ENCODE measurements at places on chromosomes 13 and 19. TPM values are rescaled to one million over a fixed set of nuclear protein-coding genes. Genes with fewer than 3 reads are reported as not detected.
A peak's percentile ranks its signal among the peaks of the same experiment; 100 is the strongest.

NLRP4 gene
- polyA plus RNA-seq = not detected

GRCh38 chr19:39676004-39676403, 20.3 kb downstream of the LGALS16 start:
- no peaks in the 10 kb centered on the region for H3K36me3 ChIP-seq
- H3K27me3 ChIP-seq = peaks cover 4% of the 10 kb centered on the region
- H3K4me3 ChIP-seq = no peak overlapping the region
- DNase-seq = no peak
- no peak overlapping the region for H3K27ac ChIP-seq
- H3K4me1 ChIP-seq = no peaks in the 10 kb centered on the region

PRR20C gene
- not detected for polyA plus RNA-seq

PRR22 gene
- polyA plus RNA-seq = 0.19 TPM

GRCh38 chr13:98241976-98242375, 64.9 kb upstream of the RNF113B start:
- no peaks in the 10 kb centered on the region for H3K4me1 ChIP-seq
- no peak overlapping the region for H3K27ac ChIP-seq
- no peak overlapping the region for H3K4me3 ChIP-seq
- no peak for DNase-seq

DNA sequence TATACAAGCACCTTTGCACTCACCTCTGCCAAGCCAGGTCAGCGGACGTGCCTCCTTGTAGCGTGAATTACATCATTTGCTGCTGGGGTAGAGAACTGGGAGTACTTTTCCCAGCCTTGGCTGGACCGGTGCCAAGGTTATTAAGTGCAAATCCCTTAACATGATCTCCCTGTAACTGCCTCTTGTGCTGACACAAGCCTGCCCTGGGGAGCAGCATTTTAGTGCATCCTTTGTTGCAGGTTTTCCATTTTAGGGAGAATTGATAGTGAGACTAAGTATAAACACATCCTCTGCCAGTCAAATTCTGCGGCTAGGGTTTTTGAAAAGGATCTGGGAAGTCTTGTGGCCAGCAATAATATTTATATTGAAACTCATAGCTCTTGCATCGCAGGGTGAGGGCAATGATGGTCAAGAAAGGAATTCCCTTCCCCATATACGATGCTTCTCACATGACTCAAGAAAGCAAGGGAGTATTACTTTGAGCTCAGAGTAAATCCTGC, 32.7 kb upstream of the DCLK1 start:
- H3K27me3 ChIP-seq = 0 out of 2 replicates have a peak, but pooled peaks cover 4% of the 10 kb centered on the region
- H3K4me1 ChIP-seq = no peaks in the 10 kb centered on the region
- DNase-seq = peak; percentile 1
- H3K27ac ChIP-seq = no peak overlapping the region
- H3K36me3 ChIP-seq = no peaks in the 10 kb centered on the region

GRCh38 chr13:106589716-106590115, 21.8 kb upstream of the ARGLU1 start:
- no peak overlapping the region for H3K4me3 ChIP-seq
- peaks cover 9% of the 10 kb centered on the region for H3K27me3 ChIP-seq
- no peaks in the 10 kb centered on the region for H3K4me1 ChIP-seq

- no peaks in the 10 kb centered on the region for H3K36me3 ChIP-seq
- no peaks in the 10 kb centered on the region for H3K27me3 ChIP-seq
- no peak overlapping the region for H3K27ac ChIP-seq
- peak; percentile 14 for DNase-seq
- H3K4me3 ChIP-seq = no peak overlapping the region
- H3K4me1 ChIP-seq = no peaks in the 10 kb centered on the region
Measured at GRCh38 chr19:55005684-55006488, 32.2 kb downstream of the GP6 start.

TMPRSS9 gene
- 0.28 TPM for polyA plus RNA-seq

- no peak overlapping the region for H3K27ac ChIP-seq
- H3K27me3 ChIP-seq = no peaks in the 10 kb centered on the region
- no peaks in the 10 kb centered on the region for H3K36me3 ChIP-seq
Measured at GRCh38 chr13:101190976-101191375, 225.3 kb downstream of the NALCN start.

DNA sequence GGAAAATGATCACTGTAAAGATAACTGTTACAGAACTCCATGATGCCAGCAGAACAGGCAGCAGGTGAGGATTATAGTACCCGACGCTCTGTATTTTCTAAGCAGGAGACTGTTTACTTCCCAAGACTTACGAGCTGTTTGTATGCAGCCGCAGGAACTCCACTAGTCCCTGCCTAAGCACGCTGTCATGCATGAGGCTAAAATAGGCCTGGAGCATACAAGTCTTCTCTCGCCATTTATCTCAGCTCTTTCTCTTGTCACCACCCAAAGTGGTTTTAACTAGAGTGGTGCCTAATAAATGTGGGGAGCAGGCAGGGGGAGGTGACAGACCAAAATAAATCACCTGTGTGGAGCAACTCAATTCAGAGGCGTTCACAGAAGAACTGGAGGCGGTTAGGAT, 175.8 kb downstream of the TDRD3 start:
- no peak overlapping the region for H3K4me3 ChIP-seq
- H3K27ac ChIP-seq = no peak overlapping the region
- H3K36me3 ChIP-seq = no peaks in the 10 kb centered on the region
- H3K27me3 ChIP-seq = no peaks in the 10 kb centered on the region
- DNase-seq = no peak
- peaks cover 9% of the 10 kb centered on the region for H3K4me1 ChIP-seq

- no peaks in the 10 kb centered on the region for H3K27me3 ChIP-seq
- H3K4me3 ChIP-seq = peak overlapping the region; percentile 99
- H3K27ac ChIP-seq = peak overlapping the region; percentile 84
- 0 out of 2 replicates have a peak, but pooled peaks cover 4% of the 10 kb centered on the region for H3K36me3 ChIP-seq
- peaks cover 24% of the 10 kb centered on the region for H3K4me1 ChIP-seq
- peak; percentile 74 for DNase-seq
Measured at GRCh38 chr19:12996406-12997094, 1.3 kb downstream of the NFIX start.

GRCh38 chr19:50607874-50608785, 31.6 kb downstream of the SYT3 start:
- no peaks in the 10 kb centered on the region for H3K4me1 ChIP-seq
- H3K4me3 ChIP-seq = no peak overlapping the region
- DNase-seq = peak; percentile 73
- no peak overlapping the region for H3K27ac ChIP-seq
- H3K36me3 ChIP-seq = no peaks in the 10 kb centered on the region

CEACAM3 gene
- not detected for polyA plus RNA-seq

DNA sequence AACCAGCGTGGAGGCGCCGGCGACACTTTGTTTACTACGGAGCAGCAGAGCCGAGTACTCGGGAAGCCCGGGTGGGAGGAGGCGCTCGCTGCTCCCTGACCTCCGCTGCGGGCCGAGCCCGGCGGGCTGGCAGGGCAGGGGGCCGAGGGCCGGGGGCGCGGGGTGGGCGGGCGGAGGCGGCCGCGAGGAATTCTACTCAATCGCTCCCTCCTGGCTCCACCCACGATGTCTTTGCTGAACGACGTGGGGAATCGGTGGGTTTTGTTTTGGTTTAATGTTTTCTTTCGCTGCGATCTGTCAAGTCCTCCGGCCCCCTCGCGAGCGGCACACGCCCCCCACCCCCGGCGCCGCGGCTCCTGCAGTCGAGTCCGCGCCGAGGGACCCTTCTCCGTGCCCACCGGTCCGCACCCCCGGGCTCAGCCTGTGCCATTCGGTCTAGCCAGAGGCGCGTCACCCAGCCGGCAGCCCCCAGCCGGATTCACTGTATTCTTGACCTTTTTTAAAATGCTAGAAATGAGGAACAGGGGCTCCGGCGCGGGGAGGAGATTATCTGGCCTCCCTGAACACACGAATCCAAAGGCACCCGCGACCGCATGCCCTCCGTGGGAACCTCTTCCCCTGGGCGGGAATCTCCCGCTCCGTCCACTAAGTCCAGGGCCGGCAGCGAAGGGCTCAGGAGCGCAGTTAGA, 636 bp upstream of the FOXO1 start:
- H3K36me3 ChIP-seq = no peaks in the 10 kb centered on the region
- no peaks in the 10 kb centered on the region for H3K4me1 ChIP-seq
- peak; percentile 77 for DNase-seq

DNA sequence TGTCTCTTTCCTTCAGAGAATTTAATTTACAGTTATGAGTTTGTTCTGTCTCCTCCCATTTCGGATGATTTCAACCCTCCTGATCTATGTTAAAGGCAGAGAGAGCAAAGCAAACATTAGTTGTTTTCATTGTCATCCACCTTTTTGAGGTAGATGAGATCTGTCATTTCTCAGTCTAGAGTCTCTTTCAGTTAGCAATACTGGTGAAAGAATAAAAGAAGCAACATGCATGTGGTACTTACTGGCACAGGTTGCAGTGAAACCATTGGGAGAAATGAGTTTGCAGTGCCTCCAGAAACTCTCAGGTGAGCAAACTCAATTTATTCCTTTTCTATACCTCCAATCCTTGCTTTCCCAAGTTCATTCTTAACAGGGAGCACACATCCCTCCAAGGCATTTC, 99.4 kb downstream of the RBM26 start:
- H3K27ac ChIP-seq = no peak overlapping the region
- no peak overlapping the region for H3K4me3 ChIP-seq
- no peaks in the 10 kb centered on the region for H3K4me1 ChIP-seq
- no peaks in the 10 kb centered on the region for H3K27me3 ChIP-seq
- no peak for DNase-seq

GRCh38 chr13:65638572-65639168, 1591.5 kb downstream of the PCDH9 start:
- H3K27ac ChIP-seq = no peak overlapping the region
- H3K27me3 ChIP-seq = no peaks in the 10 kb centered on the region
- no peaks in the 10 kb centered on the region for H3K4me1 ChIP-seq
- no peak overlapping the region for H3K4me3 ChIP-seq
- H3K36me3 ChIP-seq = no peaks in the 10 kb centered on the region

ZSCAN18 gene
- polyA plus RNA-seq = 19.0 TPM

DNA sequence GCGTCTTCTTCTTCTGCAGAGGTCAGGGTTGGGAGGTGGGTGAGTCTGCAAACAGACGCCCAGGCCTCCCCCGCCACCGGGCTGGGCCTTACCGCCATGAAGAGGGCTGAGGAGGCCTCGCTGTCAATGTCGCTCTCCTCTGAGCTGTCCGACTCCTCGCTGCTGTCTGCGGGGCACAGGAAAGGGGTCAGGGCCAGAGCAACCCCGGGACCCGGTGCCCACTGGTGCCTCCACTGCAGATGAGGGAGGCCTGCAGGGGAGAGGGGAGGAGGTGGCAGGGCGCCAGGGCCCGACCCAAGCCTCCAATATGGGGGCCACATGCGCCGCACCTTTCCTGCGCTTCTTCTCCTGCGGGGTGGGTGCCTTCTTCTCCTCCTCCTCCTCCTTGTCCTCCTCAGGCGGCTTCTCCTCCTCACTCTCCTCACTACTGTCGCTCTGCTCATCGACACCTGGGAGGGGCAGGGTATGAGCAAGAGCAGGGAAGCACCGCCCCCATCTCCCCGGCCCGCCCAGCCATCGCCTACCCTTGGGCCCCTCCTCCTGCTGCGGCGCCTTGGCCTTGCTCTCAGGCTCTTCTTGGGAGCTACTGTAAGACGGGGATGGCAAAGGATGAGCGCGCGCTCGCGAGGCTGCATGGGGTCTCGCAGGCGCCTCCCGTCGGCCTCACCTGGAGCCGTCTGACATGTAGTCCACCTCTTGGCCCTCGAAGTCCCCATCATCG, 5.5 kb upstream of the PSPN start:
- DNase-seq = no peak
- H3K36me3 ChIP-seq = peaks cover 16% of the 10 kb centered on the region
- no peak overlapping the region for H3K27ac ChIP-seq

DNA sequence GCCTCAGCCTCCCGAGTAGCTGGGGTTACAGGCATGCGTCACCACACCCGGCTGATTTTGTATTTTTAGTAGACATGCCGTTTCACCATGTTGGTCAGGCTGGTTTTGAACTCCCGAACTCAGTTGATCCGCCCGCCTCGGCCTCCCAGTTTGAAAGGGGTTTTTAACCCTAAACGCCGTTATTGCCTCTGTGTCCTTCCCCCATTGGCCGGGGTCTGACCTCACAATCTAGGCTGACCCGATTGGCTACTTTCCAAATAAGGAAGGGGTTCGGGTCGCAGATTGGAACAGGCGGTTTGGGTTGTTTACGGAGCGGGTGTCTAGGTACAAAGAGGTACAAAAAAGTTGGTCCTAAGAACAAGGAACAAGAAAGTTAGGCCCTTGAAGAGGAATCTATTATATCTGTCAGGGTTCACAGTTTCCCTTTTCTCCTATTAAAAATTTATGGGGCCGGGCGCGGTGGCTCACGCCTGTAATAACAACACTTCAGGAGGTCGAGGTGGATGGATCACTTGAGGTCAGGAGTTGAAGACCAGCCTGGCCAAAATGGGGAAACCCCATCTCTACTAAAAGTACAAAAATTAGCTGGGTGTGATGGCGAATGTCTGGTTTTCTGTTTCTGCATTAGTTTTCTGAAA, 1.0 kb downstream of the ZNF253 start:
- H3K27me3 ChIP-seq = no peaks in the 10 kb centered on the region
- H3K27ac ChIP-seq = peak overlapping the region; percentile 92
- peaks cover 17% of the 10 kb centered on the region for H3K4me1 ChIP-seq
- DNase-seq = peak; percentile 20
- H3K36me3 ChIP-seq = no peaks in the 10 kb centered on the region

SELENOV gene
- polyA plus RNA-seq = not detected

DNA sequence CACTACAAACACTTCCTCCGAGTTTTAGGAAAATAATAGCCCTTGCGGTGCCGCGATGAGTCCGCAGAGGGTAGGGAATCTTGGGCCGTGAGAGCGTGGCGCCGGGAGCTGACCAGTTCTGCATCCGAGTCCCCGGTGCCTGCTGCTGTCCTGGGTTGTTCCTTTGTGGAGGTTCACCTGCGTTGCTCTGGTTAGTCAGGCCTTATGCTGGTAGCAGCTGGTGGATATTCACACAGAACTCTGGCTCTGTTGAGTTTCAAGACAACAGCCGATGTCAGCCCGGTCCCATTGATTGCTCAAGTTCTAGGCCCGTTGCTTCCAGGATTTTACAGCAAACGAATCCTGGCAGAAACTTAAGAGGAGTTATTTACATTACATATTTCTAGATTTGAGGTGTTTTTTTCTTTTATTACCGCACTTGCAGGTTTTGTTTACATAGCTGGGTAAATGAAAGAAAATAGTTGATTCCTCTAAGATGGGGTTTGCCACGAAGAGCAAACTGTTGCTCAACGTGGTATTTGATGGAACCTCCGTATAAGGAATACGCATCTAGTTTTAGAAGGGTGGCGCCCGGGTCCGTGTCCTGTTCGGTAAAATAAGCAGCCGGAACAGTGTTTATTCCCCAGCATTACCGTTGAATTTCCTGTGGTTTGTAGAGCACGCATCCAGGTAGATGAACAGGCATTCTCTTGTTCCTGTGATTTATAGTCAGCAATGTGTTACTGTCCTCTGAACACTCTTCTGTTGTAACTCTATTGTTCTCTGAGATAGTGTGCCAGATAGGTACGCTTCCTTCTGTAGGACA, 1.3 kb downstream of the CLDN10 start:
- H3K27ac ChIP-seq = no peak overlapping the region
- no peak overlapping the region for H3K4me3 ChIP-seq
- no peaks in the 10 kb centered on the region for H3K4me1 ChIP-seq
- no peak for DNase-seq
- peaks cover 86% of the 10 kb centered on the region for H3K27me3 ChIP-seq
- H3K36me3 ChIP-seq = no peaks in the 10 kb centered on the region

GRCh38 chr19:18292810-18293641, 11.6 kb upstream of the JUND start:
- no peaks in the 10 kb centered on the region for H3K27me3 ChIP-seq
- H3K27ac ChIP-seq = peak overlapping the region; percentile 88
- H3K36me3 ChIP-seq = no peaks in the 10 kb centered on the region
- peaks cover 12% of the 10 kb centered on the region for H3K4me1 ChIP-seq
- peak; percentile 69 for DNase-seq

UPK1A gene
- not detected for polyA plus RNA-seq

GRCh38 chr13:26246154-26246553, 7.8 kb upstream of the CDK8 start:
- DNase-seq = no peak
- no peaks in the 10 kb centered on the region for H3K36me3 ChIP-seq
- no peak overlapping the region for H3K4me3 ChIP-seq
- no peak overlapping the region for H3K27ac ChIP-seq
- no peaks in the 10 kb centered on the region for H3K4me1 ChIP-seq
- no peaks in the 10 kb centered on the region for H3K27me3 ChIP-seq

Measured in GM23248 (cell line).